ENCODE measurements at places on chromosomes 11 and 22. TPM values are rescaled to one million over a fixed set of nuclear protein-coding genes. Genes with fewer than 3 reads are reported as not detected.
A peak's percentile ranks its signal among the peaks of the same experiment; 100 is the strongest.

Gene PRODH
- not detected for total RNA-seq

DNA sequence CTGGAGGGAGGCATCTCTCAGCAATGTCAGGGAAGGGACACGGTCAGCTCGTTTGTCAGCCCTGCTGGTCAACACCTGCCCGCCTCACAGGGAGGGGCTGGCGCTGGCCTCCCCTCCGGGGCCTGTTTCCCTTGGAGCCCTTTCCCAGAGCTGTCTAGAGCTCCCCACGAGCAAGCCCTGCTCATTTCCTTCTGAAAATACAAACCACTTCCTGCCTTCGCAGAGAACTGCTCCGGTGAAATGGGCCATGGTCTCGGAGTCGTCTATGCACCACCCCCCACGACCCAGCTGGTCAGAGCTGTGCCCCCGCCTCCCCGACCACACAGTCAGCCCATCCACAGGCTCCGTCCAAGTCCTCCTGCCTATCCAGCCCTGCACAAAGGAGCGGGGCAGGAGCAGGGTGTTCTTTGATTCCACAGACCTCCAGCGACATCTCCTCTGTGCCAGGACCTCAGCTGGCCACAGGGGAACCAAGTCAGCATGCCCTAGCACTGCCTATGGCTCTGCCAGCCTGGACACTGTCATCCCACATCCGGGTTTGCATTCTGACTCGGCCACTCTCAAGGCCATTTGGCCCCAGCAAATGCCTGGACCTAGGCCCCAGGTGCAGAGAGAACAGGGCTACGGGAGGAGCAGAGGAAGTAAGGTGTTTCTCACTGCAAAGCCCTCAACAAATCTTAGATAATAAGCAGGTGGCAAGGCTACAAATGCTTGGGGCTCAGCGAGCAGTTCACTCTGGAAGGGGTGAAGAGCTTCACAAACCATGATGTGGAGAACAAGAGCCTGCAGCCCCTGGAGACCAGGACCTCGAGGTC, 82.1 kb upstream of the WNT11 start:
- H3K36me3 ChIP-seq = no peaks in the 10 kb centered on the region
- H3K4me3 ChIP-seq = peak overlapping the region; percentile 42
- H3K27ac ChIP-seq = peak overlapping the region; percentile 76
- peaks cover 30% of the 10 kb centered on the region for H3K4me1 ChIP-seq
- DNase-seq = no peak

Gene ANO1
- total RNA-seq = not detected

- H3K36me3 ChIP-seq = no peaks in the 10 kb centered on the region
- DNase-seq = no peak
- no peak overlapping the region for H3K27ac ChIP-seq
- H3K4me3 ChIP-seq = no peak overlapping the region
Observed at GRCh38 chr22:45451972-45452371, 38.5 kb downstream of the RIBC2 start.

Gene LRRC56
- 1.4 TPM for total RNA-seq

Gene HBG2
- total RNA-seq = not detected

DNA sequence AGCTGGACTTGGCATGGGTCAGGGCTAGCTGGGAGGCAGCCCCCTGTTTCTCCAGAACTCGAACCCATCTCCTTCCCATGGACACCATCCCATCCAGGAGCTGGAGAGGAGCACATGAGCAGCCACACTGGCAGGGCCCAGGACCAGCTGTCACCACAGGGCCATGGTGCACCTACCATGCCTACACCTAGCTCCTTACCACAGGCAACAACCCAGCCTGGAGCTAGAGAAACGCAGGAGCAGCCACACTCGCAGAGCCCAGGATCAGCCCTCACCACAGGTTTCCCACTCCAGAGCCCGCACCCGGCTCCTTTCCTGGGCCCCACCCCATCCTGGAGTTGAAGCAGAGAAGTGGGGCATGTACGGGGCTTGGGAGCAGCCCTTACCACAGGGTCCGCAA, 50.2 kb downstream of the GAB4 start:
- no peak for DNase-seq
- no peaks in the 10 kb centered on the region for H3K27me3 ChIP-seq
- no peak overlapping the region for H3K4me3 ChIP-seq
- no peak overlapping the region for H3K27ac ChIP-seq

Gene MMP27
- total RNA-seq = not detected

- no peak overlapping the region for H3K4me3 ChIP-seq
- H3K27ac ChIP-seq = no peak overlapping the region
- H3K36me3 ChIP-seq = no peaks in the 10 kb centered on the region
- H3K27me3 ChIP-seq = no peaks in the 10 kb centered on the region
- peaks cover 19% of the 10 kb centered on the region for H3K4me1 ChIP-seq
Observed at GRCh38 chr11:59770319-59770718, 15.1 kb downstream of the STX3 start.

DNA sequence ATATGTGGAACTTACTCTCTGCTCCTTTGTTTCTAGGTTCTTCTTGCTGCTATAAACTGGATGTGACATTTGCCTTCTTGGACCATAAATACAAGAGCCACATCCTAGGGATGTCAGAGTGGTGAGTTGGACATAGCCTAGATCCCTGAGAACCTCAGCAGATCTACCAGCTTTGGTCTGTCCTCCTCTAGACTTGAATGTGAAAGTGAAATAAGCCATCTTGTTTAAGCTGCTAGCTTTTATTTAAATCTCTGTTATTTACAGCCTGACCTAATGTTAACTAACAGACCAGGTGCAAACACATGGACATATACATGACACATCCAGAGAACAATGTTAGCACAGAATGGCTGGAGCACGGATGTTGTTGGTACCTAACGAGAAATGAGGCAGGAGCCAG, 36.0 kb downstream of the SLN start:
- H3K27me3 ChIP-seq = peaks cover 9% of the 10 kb centered on the region
- H3K27ac ChIP-seq = no peak overlapping the region
- no peaks in the 10 kb centered on the region for H3K36me3 ChIP-seq
- no peak overlapping the region for H3K4me3 ChIP-seq

DNA sequence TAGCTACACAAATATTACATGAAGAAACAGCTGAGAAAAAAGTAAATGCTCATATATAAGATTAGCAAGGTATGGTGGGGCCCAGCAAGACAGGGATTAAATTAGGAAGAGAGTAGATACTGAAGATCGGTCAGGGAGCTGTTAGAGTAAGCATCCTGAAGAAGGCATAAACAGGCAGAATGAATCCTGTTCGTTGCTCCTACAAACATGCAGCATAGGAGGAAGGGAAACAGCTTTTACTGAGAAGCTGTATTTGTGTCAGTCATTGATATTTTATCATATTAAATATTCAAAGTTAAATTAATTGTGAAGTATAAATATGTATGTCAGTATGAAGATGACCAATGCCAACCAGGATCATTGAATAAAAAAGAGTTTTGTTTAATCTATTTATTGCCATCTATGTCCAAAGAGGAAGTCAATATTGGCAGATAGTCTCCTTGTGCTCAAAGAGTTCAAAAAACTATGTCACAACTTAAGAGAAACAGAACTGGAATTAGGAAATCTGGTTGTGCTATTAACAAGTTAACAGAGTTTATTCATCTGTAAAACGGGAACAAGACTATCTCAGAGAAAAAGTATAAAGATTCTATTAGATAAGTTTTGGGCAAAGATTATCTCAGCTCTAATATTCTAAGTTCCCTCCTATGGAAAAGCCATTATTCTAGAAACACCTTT, 255.2 kb downstream of the GRM5 start:
- H3K4me1 ChIP-seq = peaks cover 10% of the 10 kb centered on the region
- no peak overlapping the region for H3K27ac ChIP-seq
- no peak overlapping the region for H3K4me3 ChIP-seq
- DNase-seq = no peak

Gene OR51E2
- total RNA-seq = not detected

- H3K27me3 ChIP-seq = no peaks in the 10 kb centered on the region
- H3K27ac ChIP-seq = no peak overlapping the region
- DNase-seq = no peak
- peaks cover 17% of the 10 kb centered on the region for H3K4me1 ChIP-seq
- no peak overlapping the region for H3K4me3 ChIP-seq
- peaks cover 3% of the 10 kb centered on the region for H3K36me3 ChIP-seq
Observed at GRCh38 chr22:20777420-20778177, 3.7 kb downstream of the SERPIND1 start.

GRCh38 chr11:96052921-96053651, 129.2 kb upstream of the MTMR2 start:
- peaks cover 62% of the 10 kb centered on the region for H3K4me1 ChIP-seq
- H3K36me3 ChIP-seq = peaks cover 33% of the 10 kb centered on the region
- no peak for DNase-seq
- no peak overlapping the region for H3K4me3 ChIP-seq
- H3K27me3 ChIP-seq = no peaks in the 10 kb centered on the region

DNA sequence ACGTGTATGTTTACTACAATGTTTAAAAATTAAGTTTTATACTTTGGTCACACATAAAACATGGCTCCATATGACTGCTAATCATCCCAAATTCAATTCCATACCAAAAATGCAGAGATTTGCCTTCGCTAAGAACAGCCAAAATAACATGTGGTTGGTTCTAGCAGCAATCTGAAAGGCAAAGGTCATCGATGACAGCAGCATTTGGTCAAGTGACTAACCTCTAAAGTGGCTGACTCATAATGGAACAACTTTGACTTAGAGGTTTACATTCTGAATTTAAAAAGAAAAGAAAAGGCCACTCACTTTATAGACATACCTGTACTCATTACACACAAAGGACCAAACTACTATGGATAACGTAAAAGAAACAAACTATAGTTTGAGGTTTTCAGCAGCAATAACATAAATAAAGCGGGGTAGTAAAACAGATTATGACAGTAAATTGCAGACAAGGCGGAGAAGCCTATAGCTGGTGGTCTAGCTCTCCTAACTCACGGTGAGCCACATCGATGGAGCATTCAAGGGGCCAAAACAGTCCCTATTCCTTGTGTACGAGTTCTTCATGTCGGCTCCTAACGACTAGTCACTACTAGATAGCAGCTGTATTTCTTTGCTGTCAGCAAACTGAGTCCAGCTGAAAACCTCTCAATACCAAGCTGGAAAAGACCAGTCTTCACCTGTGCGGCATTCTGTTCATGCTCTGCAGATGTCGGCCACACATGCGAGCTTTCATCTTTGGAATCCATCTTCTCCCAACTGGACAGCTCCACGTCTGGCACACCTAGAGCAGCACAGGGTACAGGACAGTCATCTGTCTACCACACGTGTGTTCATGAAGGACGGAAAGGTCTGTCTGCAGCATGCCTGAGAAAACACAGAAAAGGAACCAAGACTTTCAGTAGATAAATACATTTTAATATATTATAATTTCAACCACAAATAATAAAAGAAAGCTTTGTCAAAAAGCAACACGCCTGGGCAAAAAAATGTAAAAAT, 42.1 kb downstream of the PRDM10 start:
- H3K27me3 ChIP-seq = no peaks in the 10 kb centered on the region
- peak overlapping the region; percentile 32 for H3K27ac ChIP-seq
- peak; percentile 23 for DNase-seq

DNA sequence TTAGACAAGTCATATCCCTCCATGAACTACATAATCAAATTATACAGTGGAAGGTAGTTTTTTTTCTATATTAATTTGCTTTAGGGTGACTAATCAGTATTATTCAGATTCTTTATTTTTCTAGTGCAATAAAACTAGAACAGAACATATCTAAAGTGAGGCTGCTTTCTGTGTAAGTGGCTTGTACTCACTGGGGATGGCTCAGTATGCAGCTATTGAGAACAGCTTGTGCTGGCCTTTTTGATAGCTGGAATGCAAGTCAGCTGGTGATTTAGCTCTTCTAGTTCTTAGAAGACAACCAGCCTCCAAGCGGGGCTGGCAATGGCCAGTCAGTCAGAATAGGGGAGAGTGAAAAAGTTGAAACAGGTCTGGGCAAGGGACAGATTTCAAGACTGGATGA, 119.4 kb downstream of the BLID start:
- no peak overlapping the region for H3K4me3 ChIP-seq
- no peaks in the 10 kb centered on the region for H3K36me3 ChIP-seq
- DNase-seq = no peak
- H3K27ac ChIP-seq = no peak overlapping the region

GRCh38 chr22:50606946-50607658, 6.5 kb downstream of the MAPK8IP2 start:
- no peak overlapping the region for H3K27ac ChIP-seq
- H3K4me1 ChIP-seq = no peaks in the 10 kb centered on the region
- no peak for DNase-seq
- no peaks in the 10 kb centered on the region for H3K36me3 ChIP-seq

- H3K36me3 ChIP-seq = peaks cover 40% of the 10 kb centered on the region
- no peak overlapping the region for H3K27ac ChIP-seq
- DNase-seq = no peak
- H3K4me3 ChIP-seq = no peak overlapping the region
- H3K27me3 ChIP-seq = no peaks in the 10 kb centered on the region
- peaks cover 47% of the 10 kb centered on the region for H3K4me1 ChIP-seq
Observed at GRCh38 chr11:108670451-108670850, 5.6 kb downstream of the DDX10 start.

Measured in activated naive CD8-positive, alpha-beta T cell treated with anti-CD3 and anti-CD28 coated beads for 36 hours (primary cell).